ENCODE measurements at places on chromosomes 2 and 18. TPM values are rescaled to one million over a fixed set of nuclear protein-coding genes. Genes with fewer than 3 reads are reported as not detected.

DNA sequence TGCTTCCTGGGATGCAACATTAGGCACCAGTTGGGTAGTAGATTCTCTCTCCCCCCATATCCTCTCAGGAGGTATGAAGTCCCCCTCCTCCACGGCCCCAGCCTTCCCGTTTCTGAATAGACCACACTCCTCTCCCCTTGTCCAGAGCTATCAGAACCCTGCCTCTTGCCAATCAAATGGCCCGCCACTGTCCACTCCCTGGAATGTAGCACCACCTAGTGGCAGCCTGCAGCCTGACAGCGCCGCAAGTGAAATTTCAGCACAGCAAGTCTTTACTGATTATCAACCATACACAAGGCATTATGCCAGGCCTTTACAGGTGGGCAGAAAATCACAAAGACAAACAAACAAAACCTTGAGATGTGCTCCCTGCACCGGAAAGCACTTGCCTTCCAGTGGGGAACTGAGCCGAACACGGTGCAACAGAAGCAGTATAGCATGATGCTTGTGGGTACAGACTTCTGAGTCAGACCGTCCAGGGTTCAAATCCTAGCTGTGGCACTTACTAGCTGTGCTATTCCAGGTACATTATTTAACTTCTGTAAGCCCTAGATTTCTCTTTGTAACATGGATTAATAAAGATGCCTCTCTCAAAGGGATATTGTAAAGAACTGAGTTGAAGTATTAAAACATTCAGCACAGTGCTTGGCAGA lies 174.0 kb downstream of the SMAD2 start:
- DNase-seq = peak; percentile 83

- DNase-seq = no peak
Observed at GRCh38 chr2:76640905-76641304, 881.3 kb downstream of the LRRTM4 start.

DNA sequence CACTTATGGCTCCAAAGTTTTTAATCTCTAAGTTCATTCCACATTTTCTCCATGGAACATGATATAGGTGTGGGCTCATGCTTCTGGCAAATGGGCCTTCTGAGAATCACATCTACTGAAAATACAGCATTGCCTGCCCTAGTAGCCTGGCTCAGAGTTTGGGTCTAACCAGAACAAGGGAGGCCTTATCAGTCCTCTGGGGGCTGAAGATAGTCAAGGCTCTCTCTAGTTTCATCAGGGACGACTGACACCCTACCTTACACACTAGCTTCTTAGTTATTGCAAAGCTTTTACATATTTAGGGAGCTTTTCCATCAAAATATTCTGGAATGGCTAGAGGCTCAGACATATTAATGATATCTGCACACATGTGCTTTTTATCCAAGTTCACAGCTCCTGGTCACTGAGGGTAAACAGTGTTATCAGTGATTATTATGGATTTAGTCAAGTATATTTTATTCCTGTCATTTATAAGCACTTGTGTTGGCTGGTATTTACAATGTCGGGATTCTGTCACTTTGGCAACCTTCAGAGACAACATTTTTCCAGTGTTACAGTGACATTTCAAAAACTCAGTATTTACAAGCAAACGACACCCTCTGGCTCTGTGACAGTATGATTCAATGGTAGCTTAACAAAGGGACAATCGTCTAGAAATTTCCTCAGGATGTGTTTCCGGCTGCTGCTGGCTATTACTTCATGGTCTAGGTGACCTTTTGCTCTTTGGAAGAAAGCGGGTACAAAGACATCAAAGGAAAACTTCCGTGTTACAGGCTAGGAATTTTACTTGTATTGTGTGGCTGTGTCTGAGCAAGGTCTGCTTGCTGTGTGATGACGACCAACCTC lies 200.6 kb downstream of the TCF4 start:
- DNase-seq = no peak

GRCh38 chr2:153940511-153940910 lies 68.8 kb downstream of the GALNT13 start:
- DNase-seq = no peak

DNA sequence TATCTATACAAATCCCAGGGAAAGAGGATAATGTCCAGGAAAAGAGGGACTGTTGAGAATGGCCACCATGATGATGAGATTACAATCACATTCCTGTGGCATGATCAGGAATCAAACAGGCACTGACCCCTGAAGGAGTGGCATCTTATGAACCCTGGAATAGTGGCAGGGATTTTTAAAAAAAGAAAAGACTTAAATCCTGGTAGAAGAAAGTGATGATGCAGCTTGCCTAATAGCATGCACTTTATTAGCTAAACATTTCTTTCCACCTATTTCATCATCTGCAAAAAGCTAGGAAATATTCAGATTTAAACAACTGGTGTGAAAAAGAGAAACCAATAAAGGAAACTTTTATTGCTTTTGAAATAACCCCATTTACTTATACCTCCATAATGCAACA lies 87.2 kb upstream of the FSHR start:
- DNase-seq = no peak

DPY30 gene
- 110 TPM for total RNA-seq

DNAJC5G gene
- total RNA-seq = not detected

All from neural progenitor cell (in vitro differentiated cells).